ENCODE measurements at places on chromosomes 5 and 9. TPM values are rescaled to one million over a fixed set of nuclear protein-coding genes. Genes with fewer than 3 reads are reported as not detected.
A peak's percentile ranks its signal among the peaks of the same experiment; 100 is the strongest.

DNA sequence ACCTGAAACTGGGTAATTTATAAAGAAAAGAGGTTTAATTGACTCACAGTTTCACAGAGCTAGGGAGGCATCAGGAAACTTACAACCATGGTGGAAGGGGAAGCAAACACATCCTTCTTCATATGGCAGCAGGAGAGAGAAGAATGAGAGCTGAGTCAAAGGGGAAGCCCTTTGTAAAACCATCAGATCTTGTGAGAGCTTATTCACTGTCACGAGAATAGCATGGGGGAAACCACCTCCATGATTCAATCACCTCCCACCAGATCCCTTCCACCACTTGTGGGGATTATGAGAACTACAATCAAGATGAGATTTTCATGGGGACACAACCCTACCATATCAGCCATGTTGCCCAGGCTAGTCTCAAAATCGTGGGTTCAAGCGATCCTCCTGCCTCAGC is 143.4 kb downstream of the FGF18 start:
- DNase-seq = peak; percentile 27

GRCh38 chr5:98428806-98429205 is 344.7 kb upstream of the RGMB start:
- no peak for DNase-seq

The DIAPH1 gene
- total RNA-seq = 225 TPM

The SLC36A3 gene
- total RNA-seq = not detected

Data from activated CD4-positive, alpha-beta memory T cell treated with anti-CD3 and anti-CD28 coated beads for 36 hours (primary cell).